Ovary (tissue), 10 donors: ENCODE measurements at places on chromosomes 2 and 18.

GRCh38 chr2:205715831-205716525, 33.7 kb downstream of the NRP2 start:
- no peak for DNase-seq

- no peak for DNase-seq
Observed at GRCh38 chr18:5717256-5717655, 173.5 kb upstream of the EPB41L3 start.

- DNase-seq = no peak
Observed at GRCh38 chr2:239775623-239776435, 249.3 kb downstream of the NDUFA10 start.

DNA sequence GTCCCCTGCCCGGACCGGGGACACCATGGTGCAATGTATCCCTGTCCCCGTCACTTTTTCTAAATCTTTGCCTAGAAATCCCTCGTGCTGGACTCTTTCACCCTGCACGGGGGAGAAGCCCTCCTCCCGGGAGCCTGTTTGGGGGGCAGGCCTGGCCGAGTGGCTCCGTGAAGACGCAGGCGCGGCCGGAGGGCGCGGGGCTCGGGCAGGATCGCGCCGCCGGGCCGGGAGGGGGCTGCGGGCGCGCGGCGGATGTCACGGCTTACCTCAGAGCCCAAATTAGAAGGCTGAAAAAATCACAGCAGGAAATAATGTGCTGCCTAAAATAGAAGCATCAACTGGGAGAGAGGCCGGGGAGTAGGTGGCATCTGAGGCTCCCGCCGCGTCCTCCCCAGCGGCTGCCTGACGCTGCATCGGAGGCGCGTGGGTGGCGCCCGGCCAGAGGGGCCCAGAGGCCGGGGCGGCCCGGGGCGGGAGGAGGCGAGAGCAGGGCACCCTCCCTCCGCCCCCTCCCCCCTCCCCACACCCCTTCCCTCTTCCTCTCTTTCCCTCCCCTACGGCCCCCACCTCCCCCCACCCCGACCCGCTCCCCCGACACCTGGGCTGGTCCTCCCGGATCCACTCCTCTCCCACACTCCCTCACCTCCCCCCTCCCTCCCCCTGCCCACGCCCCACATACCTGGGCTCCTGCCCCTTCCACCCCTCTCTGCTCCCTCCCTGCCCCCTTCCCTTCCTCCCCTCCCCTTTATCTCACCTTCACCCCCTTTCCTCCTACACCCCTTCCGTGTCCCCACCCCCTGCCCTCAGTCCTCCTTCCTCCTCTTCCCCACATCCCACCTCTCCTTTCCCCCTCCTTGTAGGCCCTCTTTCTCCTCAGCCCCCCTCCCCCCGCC, 51.9 kb downstream of the SLC4A1AP start:
- peak; percentile 80 for DNase-seq

GRCh38 chr18:53753601-53754000, 470.9 kb downstream of the MBD2 start:
- DNase-seq = no peak

- DNase-seq = no peak
Observed at GRCh38 chr2:18265614-18266586, 294.6 kb downstream of the RDH14 start.

DNA sequence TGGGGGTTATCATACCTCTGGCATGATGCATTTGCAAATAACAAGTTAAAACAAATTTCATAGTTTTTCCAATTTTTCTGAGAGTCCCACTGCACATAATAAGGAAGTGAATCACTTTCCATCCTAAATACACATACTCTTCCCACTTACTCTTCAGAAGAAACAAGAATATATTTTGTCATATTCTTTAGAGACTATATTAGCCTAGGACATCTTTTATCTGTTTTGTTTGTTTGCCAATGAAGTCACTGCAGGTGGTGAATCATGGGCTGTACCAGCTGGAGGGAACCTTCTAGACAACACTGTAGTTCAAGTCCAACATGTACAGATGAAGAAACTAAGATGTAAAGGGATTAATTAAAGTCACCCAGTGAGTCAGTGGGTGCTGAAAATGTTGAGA, 116.8 kb downstream of the XIRP2 start:
- no peak for DNase-seq

DNA sequence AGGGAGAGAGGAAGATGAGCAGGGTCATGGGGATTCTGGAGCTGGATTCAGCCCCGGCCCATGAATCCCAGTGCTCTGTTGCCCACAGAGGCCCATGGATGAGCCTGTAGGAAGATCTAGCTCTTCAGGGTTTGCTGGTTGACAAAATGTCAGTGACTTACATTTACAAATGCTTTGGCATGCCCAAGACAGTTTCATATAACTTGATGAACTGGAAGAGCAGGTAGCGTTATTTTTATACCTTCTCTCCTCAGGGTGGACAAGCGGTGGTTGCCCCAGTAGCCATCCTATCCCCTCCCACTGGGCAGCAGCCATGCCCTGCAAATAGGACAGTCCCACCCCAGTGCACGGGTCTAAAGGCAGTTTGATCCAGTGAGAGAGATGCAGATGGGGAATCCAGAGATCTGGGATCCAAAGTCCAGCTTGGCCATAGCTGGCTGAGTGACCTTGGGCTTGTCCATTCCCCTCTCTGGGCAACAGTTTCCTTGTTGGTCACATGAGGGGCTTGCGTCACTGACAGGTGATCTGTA, 21.5 kb upstream of the KCNK3 start:
- DNase-seq = no peak

GRCh38 chr18:58867281-58867961, 2.7 kb downstream of the ZNF532 start:
- DNase-seq = no peak

DNA sequence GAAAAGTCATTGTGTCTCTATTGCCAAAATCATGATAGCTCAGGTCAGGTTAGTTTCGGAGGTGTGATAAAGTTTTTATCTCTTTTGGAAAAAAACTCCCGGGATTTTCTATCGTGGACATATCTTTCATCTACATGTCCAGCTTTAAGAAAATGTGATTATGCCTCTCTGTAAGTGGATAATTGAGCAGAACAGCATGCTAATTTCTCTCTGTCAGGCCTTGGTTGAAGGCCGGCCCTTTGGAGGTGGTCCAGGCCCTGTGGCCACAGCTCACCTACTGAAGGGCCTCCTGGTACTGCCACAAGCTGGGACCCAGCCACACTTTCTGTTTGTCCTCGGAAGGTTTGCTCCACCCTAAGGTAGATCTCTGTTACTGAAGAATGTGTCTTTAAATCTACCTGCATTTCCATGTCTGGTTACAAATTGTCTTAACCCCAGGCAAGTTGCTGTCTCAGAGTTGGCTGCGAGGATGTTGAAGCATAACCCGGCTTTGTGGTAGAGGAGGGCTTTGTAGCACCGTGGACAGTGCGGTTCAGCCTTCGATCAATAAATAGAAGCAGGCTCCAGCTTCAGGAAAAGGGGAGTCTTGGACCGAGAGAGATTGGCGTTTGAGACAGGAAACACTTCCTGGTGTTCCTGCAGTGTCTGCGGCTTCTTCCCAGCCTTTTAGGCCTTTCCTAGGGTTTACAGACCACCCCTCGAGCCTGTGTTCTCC, 25.5 kb downstream of the TCF7L1 start:
- DNase-seq = no peak
